ENCODE measurements at places on chromosomes 5 and 9. TPM values are rescaled to one million over a fixed set of nuclear protein-coding genes. Genes with fewer than 3 reads are reported as not detected.

Gene IL33
- total RNA-seq: not detected

Gene NPR3
- 2.6 TPM for total RNA-seq

Gene TAF11L5
- not detected for total RNA-seq

Gene ZNF474
- total RNA-seq: 4.9 TPM

Gene ELP1
- 17.7 TPM for total RNA-seq

Gene TAF11L10
- total RNA-seq: not detected

Gene PCDHGA5
- total RNA-seq: 0.24 TPM

Gene CAMK2A
- not detected for total RNA-seq

Gene PCDHA1
- total RNA-seq: not detected

Gene ARL14EPL
- not detected for total RNA-seq

Gene SPINK4
- total RNA-seq: not detected

Gene ANKRD34B
- total RNA-seq: 3.4 TPM

Gene PCDHGB2
- total RNA-seq: 0.34 TPM

Gene STPG3
- not detected for total RNA-seq

Gene ITGA2
- total RNA-seq: 1.9 TPM

DNA sequence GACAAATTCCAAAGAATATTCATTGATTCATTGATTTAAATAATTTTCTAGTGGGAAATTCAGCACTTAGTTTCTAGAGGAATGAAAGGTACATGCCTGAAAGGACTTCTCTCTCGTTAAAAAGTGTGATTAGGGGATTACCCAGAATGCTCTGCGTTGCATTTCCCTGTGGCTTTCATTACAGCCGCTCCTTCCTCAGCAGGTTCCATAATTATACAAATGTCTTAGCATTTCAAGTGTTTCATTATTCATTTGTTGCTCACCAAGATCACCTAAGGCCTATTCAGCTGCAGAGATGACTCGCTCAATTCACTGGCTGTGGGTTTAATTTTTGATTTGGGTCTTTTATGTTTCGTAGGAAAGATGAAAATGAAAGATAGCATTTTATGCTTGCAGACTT lies 52.8 kb downstream of the SPATA31C2 start:
- DNase-seq: no peak

DNA sequence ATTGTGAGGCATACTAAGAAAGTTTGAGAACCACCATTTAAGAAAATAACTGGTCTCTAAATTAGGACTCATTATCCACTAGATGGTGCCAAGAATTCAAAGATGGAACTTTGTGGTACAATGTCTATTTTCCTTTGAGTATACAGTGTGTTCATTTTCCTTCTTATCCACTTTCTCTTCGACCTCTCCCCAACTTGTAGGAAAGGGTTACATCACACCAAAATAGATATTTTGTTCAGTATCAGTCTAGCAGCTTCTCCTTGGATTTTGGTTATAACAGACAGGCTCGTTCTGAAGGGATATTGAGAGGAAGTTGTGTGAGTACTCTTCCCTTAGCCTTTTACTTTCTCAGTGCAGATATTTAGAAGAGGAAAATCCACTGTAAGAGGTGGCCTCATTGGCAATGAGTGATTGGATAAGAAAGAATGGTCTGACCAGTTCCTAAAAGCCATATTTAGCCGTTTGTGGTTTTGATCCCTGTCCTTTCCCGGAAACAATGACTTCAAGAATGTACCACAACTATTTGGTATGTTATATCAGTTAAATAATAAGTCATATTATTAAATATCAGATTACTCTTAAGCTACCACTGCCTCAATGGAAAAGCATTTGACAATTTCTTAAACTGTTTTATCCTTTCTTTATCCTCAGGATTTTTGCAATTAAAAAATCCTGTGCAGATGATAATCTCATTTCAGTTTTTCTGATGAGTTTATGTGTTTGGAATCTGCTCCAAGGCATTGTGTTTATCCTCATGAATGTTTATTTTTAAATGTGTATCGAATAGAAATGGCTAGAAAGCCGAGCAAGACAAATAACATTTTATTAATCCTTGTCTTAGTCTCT lies 69.0 kb upstream of the GRAMD2B start:
- DNase-seq: peak; percentile 66

DNA sequence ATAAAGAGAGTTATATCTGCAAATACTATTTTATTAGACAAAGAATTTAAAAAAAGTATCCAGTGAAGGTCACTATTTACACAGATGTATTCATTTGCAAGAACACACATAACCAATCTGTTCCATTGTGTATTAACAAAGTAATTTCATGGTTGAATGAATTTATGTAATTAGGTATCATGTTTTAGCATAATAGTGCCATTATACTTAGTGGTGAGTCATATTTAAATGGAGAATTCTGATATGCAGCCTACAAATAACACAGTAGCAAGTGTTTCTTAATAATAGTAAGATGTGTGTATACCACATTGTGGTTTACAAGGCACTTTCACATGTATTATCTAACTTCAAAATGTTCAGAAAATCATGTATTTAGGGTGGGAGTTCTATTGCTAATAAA lies 1028.5 kb upstream of the ACO1 start:
- no peak for DNase-seq

- DNase-seq: no peak
These were observed 12.3 kb upstream of the SPATA31D4 start for GRCh38 chr9:81915801-81916505.

GRCh38 chr5:54644226-54644625 lies 126.7 kb downstream of the SNX18 start:
- peak; percentile 33 for DNase-seq

- DNase-seq: no peak
These were observed 171.0 kb downstream of the ARRDC3 start for GRCh38 chr5:91211997-91212713.

- no peak for DNase-seq
These were observed 65.0 kb downstream of the PRRT1B start for GRCh38 chr9:131610231-131610761.

DNA sequence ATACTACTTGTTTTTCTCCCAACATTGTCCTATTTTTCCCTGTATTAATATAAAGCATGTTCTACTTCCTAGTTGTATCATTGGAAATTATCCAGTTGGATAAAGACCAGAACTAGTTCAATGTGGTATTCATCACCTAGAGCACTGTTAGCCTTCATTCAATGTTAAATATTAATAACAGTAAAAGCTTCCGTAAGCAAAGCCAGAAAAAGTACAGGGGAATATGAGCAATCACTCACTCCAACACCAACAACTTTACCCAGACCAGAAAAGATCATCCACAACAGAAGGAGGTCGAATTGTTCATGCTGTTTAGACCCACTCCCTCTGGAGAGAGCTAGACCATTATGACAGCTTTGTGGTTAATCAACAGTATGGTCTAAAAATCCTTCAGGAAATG lies 728.4 kb downstream of the MAT2B start:
- peak; percentile 48 for DNase-seq

DNA sequence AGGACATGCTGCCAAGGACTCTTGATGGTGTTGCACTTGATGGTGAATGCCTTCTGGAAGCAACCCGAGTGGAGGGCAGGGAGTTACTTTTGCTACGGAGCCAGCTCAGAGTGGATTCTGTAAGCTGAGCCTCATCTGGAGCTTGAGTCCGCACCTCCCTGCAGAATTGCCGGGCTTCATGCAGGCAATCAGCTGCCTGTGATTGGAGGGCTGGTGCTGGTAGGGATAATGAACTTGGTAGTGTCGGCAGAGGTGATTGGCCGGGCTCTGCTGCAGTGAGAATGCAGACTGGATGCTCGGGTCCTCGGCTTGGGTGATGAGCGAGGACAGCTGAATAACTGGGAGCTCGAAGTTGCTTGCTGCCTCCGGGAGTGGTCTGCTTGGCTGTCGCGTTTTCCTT lies 23.1 kb downstream of the SLC25A25 start:
- no peak for DNase-seq

DNA sequence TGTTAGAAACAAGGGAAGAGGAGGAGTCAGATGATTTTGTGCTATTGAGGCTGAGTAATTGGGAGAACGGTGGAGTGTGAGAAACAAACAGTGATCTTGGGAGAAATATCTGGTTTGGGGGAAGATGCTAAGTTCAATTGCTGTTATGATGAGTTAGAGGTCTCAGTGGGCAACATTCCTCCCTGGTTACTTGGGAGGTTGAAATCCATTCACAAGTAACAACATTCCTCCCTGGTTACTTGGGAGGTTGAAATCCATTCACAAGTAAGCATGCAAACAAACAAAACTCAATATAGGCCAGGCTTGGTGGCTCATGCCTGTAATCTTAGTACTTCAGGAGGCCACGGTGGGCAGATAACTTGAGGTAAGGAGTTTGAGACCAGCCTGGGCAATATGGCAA lies 38.7 kb downstream of the AGXT2 start:
- DNase-seq: no peak

DNA sequence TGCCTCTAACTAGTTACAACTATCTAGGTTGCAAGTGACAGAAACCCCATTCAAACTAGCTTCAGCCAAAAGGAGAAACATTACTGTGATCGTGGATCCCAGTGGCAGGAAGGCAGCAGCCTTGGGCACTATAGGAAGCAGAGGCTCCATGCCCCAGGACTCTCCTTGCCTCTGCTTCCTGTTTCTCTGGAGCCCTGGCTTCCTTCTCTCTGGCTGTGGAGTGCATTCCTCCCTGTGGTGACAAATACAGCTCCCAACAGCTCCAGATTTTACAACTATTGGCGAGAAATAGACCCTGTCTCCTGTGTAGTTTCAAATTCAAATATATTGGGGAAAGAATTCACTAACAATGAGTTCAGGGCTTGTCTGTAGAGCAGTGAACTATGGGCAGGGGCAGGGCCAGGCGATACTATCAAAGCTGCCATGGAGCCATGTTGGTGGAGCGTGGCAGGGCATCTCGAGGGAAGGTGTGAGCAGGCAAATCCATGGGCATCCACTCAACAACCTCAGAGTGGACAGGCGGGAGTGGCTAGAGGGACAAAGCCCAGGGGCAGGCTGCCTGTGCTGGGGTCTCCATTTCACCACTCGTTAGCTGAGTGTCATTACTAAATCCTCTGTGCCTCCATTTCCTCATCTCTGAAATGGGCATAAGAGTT lies 189.5 kb downstream of the ERCC6L2 start:
- DNase-seq: no peak

DNA sequence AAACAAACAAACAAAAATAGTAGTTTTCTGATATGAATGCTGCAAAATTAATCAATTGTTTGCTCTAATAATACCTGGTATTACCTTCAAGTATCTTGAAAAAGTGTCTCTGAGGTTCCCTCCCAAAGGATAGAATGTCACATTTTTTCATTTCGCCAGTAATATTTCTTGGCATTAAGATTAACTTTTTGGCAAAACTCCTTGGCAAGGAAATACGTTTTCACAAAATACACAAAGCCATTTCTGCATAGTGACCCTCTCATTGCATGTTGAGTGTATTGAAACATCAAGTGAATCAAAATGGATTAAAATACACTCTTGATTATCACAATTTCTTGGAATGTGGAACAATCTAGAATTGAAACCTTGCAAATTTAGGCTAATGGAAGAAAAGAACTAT lies 230.5 kb downstream of the ATPSCKMT start:
- DNase-seq: no peak

- DNase-seq: no peak
These were observed 448 bp downstream of the RELL2 start for GRCh38 chr5:141637123-141637766.

GRCh38 chr9:124279531-124280175 lies 21.9 kb downstream of the NEK6 start:
- DNase-seq: peak; percentile 50

DNA sequence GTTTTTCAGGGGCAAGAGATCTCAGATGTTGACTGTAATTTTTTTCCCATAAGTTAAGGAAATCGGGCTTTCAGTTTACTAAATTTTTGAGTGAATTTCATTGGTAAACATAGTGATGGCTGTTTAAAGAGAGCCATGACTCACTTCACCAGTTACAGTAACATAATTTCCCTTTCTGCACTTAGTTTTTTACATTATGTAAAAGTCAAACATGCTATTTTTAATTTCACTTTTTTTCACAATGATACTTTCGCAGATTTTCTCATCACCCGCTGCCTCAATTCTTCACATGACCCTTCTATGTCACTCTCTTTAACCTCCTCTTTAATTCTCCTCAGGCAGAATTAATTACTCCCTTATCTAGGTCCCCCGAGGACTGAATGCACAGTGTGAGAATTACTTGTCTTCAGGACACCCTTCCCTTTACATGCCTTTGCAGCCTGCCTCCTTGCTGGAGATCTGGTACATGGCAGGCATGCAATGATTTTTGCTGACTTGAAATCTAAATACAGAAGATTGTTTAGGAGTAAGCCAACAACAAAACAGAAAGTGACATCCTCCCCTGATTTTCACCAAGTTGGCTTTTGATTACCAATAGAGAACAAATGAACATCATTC lies 217.5 kb upstream of the S1PR3 start:
- no peak for DNase-seq

- no peak for DNase-seq
These were observed 73.8 kb downstream of the HCN1 start for GRCh38 chr5:45622365-45622764.

GRCh38 chr9:23542438-23542837 lies 283.6 kb downstream of the ELAVL2 start:
- DNase-seq: no peak

- no peak for DNase-seq
These were observed 128.4 kb upstream of the IER5L start for GRCh38 chr9:129306318-129306973.

GRCh38 chr9:10571699-10572098 lies 41.1 kb downstream of the PTPRD start:
- no peak for DNase-seq

DNA sequence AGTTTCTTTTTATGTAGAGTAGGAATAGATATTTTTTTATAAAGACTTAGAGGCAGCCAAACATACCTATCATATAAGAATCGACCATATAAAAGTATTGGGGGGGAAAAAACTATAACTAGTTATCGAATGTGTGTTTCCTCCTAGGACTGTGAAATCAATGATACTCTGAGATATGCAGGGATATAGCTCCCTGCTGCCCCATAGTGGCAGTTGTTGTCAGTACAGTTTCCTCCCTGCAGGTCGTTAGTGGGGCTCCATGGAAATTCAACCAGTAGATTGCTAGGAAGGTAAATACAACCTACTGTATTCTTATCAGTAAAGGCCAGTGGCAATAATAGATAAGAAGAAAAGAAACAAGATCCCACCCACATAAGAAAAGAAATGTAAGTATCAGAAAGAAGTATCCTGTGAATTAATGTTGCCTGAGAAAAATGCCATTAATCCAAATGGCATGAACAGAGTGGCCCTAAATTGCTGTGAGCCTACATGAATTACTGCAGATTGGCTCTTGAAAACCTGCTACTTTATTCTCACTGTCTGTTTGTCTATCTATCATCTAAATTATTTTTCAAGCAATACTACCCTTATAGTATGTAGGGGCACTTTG lies 136.9 kb upstream of the FBN2 start:
- DNase-seq: peak; percentile 31

- DNase-seq: no peak
These were observed 13.9 kb upstream of the KIF12 start for GRCh38 chr9:114112778-114113584.

GRCh38 chr9:27189426-27189825 lies 80.4 kb downstream of the TEK start:
- no peak for DNase-seq

GRCh38 chr9:27866741-27867140 lies 293.5 kb upstream of the C9orf72 start:
- DNase-seq: no peak

DNA sequence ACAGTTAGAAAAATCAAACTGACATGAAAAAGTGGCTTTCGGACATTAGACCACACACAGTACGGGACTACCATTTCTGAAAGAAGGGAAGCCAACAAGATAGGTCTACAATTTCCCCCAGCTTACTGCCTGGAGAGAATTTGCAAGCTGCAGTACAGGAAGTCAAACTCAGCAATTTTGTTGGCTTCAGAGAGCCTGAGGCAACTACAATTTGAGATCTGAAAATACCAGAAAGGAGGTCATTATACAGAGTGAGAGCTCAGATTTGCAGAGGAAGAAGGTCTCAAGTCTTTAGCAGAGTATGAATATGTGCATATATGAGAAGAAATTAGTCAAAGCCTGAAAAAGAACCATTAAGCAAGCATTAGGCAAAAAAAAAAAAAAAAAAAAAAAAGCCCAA lies 83.0 kb downstream of the OXCT1 start:
- DNase-seq: no peak
